ENCODE measurements at places on chromosomes 1 and 21.

DNA sequence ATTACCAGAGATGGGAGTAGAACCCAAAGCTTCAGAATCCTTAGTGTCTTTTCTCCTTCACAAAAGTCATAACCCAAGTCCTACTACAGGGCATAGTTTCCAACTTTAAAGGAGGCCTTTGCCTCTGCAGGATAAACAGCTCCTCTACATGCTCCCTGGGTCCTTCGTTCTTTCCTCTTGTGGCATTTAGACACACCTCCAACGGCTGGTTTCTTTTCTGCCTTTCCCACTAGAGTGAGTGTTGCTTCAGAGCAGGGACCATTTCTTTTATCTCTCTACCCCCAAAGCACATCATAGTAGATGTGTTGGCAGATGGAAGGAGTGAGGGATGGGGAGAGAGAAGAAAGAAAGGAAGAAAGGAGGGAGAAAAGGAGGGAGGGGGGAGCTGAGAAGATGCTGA lies 144.7 kb upstream of the SPATA6 start:
- DNase-seq: no peak

DNA sequence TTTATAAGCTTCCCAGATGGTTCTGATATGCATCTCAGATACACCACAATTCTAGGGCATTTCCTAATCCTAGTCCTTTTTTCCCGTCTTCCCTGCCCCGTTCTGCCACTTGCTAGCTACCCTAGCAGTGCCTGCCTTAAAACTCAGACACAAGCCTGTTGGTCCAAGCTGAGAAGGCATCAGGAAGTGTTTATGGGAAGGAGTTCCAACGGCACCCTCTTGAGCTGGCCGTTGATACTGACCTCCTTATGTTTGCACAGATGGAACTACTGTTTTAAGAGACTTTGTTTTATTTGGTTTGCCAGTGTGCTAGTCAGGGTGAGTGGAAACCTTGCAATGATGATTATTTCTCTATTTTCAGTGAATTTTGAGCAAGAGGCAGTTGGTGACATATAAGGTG lies 67.2 kb downstream of the UCK2 start:
- no peak for DNase-seq

DNA sequence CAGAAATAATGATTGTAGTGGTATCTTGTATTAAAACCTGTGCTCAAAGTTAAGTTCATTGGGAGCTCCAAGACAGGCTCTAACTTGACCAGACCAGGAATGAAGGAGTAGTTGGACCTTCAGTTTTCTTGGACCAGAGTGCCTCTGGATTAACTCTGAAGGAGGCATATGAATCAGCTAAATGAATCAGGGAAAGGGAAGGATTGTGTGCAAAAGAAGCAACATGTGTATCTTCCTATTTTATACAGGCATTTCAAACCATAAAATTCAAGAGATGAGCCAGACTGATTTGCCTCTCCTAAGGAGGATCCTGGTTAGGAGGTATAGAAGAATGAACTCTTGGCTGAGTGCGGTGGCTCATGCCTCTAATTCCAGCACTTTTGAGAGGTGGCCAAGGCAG lies 71.4 kb downstream of the CC2D1B start:
- no peak for DNase-seq

GRCh38 chr1:207283421-207283820 lies 38.1 kb upstream of the CD55 start:
- no peak for DNase-seq

GRCh38 chr21:41578716-41579115 lies 70.8 kb upstream of the TMPRSS2 start:
- no peak for DNase-seq

Data from activated naive CD4-positive, alpha-beta T cell treated with anti-CD3 and anti-CD28 coated beads for 36 hours (primary cell).